Stimulated activated CD4-positive, alpha-beta T cell treated with anti-CD3 and anti-CD28 coated beads, Interleukin-2, amount 100 ng/mL, for 24 hours (primary cell): ENCODE measurements at places on chromosomes 1 and 21.

- no peak for DNase-seq
Measured at GRCh38 chr1:219114014-219114413, 59.7 kb upstream of the LYPLAL1 start.

GRCh38 chr1:54814126-54814498 lies 13.0 kb upstream of the TTC22 start:
- DNase-seq = no peak

- no peak for DNase-seq
Measured at GRCh38 chr1:93328809-93329760, 16.6 kb upstream of the DR1 start.

- peak; percentile 48 for DNase-seq
Measured at GRCh38 chr1:25246600-25247023, 642 bp downstream of the RSRP1 start.

- no peak for DNase-seq
Measured at GRCh38 chr21:25487046-25487594, 120.2 kb downstream of the MRPL39 start.

GRCh38 chr1:178034676-178035075 lies 59.2 kb upstream of the RASAL2 start:
- DNase-seq = no peak

DNA sequence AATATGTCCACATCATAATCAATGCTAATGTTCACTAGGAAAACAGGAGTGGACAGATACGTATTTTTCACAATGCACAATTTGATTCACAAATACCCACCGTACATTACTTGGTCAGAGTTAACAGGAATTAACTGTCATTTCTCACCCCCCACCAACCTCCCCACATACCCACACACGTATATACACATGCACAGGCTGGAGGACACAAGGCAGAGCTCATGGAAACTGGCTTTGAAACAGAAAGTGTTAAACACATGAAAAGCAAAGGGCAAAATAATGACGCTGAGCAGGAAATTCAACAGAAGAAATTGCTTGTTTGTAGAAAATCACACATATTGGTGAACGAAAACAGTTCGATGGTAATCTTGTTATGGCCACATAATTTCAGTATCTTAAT lies 188.4 kb upstream of the DMRTA2 start:
- DNase-seq = no peak

GRCh38 chr1:157515709-157516108 lies 36.6 kb downstream of the FCRL5 start:
- DNase-seq = no peak

- no peak for DNase-seq
Measured at GRCh38 chr1:156458181-156458503, 42.4 kb downstream of the MEF2D start.
